ENCODE measurements at places on chromosomes 11 and 22.

- DNase-seq, result no peak
Observed at GRCh38 chr11:31725176-31725575, 85.9 kb downstream of the PAX6 start.

DNA sequence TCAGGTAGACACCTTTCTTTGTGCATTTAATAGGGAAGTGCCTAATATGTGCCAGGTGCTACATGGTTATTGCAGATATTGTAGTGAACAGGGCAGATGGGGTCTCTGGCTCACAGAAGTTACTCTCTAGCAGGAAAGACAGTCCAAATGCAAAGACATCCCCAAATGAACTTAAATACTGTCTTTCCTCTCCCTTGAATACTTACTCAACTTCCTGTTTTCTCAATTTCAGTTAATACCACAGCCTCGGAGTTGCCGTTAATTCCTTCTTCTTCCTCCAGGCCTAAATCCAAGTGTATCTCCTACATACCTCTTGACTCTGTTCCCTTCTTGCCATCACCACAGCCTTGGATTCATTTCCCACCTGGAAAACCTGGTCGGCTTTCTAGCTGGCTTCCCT lies 134.3 kb upstream of the SESN3 start:
- peak; percentile 81 for DNase-seq

DNA sequence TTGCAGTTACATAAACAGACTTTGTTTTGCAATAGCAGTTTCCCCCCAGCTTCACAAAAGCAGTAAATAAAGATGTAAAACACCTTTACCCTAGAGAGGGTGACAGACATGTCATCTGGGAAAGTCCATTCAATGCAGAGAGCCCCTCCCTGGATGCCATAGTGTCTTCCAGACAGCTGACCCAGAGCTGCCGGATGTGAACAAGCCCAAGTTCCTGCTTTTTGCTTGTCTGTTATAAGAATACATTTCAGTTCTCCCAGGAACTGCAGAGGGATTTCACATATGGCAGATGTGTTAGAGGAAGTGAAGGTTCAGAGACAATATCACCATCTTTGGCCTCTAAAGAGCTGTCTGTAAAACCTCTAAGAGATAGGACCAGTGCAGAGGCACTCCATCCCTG lies 48.9 kb downstream of the RELT start:
- DNase-seq, result no peak

- DNase-seq, result no peak
Observed at GRCh38 chr22:17540481-17540880, 22.8 kb upstream of the SLC25A18 start.

- no peak for DNase-seq
Observed at GRCh38 chr11:130603335-130603906, 155.0 kb downstream of the ADAMTS15 start.

GRCh38 chr11:72418834-72419560 lies 15.3 kb downstream of the CLPB start:
- DNase-seq, result no peak

- DNase-seq, result peak; percentile 50
Observed at GRCh38 chr11:123654566-123655081, at the start of gene SCN3B. SCN3B (minus strand) TSS chr11:123654624; CDS start chr11:123653801, 823 bp downstream.
